Stimulated activated CD4-positive, alpha-beta T cell treated with anti-CD3 and anti-CD28 coated beads, Interleukin-1b, Interleukin-23, amount 100 ng/mL, for 1 hour (primary cell): ENCODE measurements at places on chromosomes 6 and 20.

DNA sequence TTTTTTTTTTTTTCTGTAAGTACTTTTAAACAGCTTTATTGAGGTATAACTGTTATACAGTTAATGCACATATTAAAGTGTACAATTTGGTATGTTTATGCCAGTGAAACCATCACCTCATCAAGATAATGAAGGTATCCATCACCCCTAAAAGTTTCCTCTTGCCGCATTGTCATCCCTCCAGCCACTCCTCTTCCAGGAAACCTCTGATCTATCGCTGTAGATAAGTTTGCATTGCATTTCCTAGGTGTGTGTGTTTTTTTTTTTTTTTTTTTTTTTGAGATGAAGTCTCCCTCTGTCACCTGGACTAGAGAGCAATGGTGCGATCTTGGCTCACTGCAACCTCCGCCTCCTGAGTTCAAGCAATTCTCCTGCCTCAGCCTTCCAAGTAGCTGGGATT is 3.1 kb downstream of the SLX4IP start:
- DNase-seq = no peak

- no peak for DNase-seq
Observed at GRCh38 chr6:23783901-23784300, 342.1 kb upstream of the NRSN1 start.

GRCh38 chr6:123895346-123895745 is 91.7 kb downstream of the NKAIN2 start:
- DNase-seq = no peak

- no peak for DNase-seq
Observed at GRCh38 chr20:51489611-51490010, 52.9 kb downstream of the NFATC2 start.

- no peak for DNase-seq
Observed at GRCh38 chr20:920311-920710, 4.2 kb upstream of the ANGPT4 start.

DNA sequence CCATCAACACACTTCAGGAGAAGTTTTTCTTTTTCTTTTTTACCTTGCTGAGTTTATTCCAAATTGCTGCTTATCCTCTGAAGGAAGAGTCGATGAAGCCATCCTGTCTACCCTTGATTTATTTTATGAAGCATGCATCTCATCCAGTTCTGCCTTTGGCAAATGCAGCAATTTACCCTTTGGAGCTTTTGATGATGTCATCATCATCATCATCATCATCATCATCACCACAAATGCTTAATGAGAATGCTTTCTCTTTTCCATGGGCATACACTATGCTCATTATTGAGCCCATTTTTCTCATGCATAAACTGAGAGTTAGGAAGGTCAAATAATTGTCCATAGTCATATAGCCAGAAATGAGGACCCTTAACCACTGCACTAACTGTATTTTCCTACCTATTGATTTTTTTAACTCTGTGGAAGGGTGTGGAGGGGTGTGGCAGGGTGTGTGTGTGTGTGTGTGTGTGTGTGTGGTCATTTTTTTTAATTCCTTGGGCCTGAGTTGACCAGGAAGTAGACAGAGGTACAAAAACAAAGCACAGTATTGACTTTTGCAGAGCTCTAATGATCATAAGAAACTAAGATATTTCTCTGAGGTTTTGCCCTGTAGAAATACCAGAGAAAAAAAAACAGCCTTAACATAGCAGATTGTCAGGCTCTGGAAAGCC is 82.8 kb downstream of the COL9A1 start:
- no peak for DNase-seq

GRCh38 chr6:126926926-126927325 is 191.5 kb upstream of the RSPO3 start:
- DNase-seq = no peak

GRCh38 chr6:113383701-113384100 is 473.4 kb upstream of the MARCKS start:
- no peak for DNase-seq

DNA sequence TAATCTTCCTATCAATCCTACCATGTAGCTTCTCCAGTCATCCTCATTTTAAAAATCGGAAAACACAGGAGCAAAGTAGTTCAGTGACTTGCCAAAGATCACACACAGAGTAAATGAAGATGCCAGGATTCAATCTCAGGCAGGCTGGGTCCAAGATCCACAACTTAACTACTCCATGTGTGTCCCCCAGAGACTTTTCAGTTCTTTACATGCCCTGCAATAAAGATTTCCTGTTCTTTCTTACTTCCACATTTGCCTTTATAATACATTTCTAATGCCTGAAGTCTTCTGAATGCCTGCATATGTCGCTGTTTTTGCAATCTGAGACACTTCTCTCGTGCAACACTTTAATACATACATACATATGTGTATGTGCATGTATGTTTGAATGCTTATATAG is 121.7 kb upstream of the MARCKS start:
- no peak for DNase-seq

DNA sequence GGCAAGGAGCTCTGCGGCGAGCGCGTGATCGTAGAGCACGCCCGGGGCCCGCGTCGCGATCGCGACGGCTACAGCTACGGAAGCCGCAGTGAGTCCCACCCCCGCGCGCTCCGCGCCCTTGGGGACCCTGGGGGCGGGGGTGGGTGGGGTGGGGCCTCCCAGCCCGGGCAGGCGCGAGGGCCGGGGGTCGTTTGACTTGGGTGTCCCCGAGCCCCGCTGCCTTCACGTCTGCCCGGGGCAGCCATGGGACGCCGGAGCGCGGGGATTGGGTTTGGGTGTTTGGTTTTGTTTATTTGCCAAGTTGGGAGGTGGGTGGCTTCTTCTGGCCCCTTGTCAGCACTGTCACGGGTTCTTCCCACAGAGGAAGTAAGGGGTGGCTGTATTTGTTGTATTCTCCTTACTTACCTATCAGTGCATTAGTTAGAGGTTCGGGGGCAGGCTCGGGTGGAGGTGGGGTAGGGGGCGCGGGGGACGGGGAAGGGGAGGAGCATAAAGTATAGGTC is 777 bp downstream of the SRSF6 start:
- DNase-seq = no peak

DNA sequence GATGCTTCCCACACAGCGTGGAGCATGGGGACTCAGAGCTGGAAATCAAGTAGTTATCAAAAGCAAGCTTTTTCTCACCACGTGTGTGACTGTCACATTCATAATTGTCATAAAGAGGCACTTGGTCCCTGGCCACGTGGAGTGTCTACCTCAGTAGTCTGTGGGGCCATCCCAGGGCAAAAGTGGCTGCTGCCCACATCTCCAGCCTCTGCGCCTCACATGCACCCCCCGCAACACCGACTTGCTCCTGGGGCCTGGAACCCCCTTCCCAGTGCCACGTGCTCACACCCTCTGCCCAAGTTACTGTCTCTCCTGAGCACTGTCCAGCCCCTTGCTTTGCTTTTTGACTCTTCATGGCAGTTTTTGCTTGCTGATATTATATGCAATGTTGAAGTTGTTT is 133.2 kb upstream of the SNX9 start:
- DNase-seq = no peak

DNA sequence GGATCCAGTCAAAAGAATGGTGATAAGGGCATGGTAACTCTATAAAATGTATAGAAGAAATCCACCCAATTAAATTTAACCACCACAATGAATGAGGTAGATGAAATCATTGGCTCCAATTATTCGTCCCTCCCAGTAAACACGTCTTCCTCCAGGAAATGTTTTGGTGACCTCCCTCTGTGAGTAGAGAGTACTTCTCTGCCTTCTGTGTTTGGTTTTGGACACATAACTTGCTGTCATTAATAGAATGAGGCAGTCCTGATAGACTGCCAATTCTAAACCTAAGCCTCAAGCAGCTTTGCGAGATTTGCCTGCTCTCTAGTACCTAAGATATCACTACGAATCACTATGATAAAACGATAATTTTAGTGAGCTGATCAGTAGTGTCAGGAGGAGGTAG is 632.8 kb downstream of the HDGFL1 start:
- no peak for DNase-seq

DNA sequence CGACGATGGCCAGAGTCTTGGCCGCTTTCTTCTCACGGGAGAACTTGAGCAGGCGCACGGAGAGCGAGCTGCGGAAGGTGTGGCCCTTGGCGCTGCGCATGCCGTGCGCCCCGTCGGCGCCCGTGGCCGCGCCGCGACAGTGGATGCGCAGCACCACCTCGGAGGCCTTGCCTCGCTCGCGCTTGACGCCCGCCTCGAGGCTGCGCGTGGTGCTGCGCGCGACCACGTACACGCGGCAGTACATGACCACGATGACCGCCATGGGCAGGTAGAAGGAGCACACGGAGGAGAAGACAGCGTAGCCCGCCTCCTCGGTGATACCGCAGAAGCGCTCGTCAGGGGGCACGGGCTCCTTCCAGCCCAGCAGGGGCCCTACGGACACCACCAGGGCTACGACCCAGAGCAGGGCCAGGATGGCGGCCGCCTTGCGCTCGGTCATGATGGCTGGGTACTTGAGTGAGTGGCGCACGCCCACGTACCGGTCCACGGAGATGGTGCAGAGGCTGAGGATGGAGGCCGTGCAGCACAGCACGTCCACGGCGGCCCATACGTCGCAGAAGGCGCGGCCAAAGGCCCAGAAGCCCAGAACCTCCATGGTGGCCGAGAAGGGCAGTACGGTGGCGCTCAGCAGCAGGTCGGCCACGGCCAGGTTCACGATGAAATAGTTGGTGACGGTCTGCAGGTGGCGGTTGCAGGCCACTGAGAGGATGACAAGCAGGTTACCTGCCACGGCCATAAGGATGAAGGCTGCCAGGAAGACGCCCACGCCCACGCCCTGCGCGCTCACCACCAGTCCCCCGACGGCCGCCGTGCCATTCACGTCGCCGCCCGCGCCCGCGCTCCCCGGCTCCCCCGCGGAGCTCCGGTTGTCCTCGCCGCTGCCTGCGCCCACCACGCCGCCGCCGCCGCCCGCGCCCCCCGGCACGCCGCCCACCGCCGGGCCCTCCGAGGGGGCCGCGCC is 232.8 kb upstream of the RNF24 start:
- no peak for DNase-seq

DNA sequence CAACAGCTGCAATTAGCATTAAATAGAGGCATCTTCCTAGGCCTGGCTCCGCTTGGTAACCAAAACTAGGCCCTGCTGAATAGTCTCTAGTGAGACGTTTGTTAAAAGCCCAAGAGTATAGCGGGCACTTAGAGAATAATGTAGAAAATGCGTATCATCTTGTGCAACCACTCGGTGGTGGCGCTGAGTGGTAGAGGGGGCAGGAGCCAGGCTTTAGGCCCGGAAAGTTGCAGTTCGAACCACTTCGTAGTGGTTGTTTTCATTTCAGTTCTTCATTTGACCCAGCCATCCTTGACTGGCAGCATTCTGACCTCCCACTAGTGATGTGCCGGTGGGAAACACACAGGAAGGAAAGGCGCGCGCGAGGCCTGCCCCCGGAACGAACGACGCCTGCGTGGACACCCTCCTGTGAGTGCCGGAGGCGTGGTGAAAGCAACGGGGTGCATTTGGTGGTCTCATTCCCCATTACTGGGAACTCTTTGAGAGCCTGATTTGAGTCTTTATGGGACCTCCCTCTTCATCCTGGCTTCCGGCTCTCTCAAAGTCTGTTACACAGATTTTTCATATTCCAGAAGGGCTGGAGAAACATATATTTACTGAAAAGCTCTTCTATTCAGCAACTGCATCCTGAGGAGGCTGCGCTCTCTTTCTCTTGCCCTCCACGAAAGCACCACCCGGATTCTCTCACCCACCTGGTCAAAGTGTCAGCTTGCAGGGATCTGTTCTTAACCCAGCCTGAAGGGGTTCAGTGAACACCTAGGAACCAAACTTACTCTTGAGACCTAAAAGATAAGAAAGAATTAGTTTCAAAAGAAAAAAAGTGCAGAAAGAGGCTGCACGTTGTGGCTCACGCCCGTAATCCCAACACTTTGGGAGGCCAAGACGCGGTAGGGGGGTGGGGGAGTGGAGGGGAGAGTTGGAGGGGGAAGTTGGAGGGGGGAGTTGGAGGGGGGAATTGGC is 18.2 kb downstream of the GPX5 start:
- DNase-seq = no peak

GRCh38 chr6:170092826-170093225 is 198.1 kb downstream of the DLL1 start:
- DNase-seq = no peak

- no peak for DNase-seq
Observed at GRCh38 chr6:24558516-24558915, 63.7 kb downstream of the ALDH5A1 start.

DNA sequence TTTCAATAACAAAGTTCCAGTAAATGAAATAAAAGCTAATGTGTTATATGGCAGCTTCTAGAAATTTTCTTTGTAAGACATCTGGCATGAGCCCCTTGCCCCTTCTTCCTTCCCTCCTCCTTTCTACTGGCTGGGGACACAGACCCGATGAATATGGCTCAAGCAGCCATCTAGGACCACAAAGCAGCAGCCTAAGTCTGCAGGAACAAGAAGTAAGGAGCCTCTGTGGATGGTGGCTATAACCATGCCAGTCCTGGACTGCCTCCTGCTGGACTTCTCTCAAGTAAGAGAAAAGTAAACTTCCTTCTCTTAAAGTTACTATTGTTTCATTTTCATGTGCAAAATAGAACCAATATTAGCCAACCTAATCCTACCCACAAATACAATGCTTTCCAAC is 114.9 kb upstream of the DST start:
- no peak for DNase-seq

- no peak for DNase-seq
Observed at GRCh38 chr6:112983713-112984261, 636.7 kb downstream of the RFPL4B start.

DNA sequence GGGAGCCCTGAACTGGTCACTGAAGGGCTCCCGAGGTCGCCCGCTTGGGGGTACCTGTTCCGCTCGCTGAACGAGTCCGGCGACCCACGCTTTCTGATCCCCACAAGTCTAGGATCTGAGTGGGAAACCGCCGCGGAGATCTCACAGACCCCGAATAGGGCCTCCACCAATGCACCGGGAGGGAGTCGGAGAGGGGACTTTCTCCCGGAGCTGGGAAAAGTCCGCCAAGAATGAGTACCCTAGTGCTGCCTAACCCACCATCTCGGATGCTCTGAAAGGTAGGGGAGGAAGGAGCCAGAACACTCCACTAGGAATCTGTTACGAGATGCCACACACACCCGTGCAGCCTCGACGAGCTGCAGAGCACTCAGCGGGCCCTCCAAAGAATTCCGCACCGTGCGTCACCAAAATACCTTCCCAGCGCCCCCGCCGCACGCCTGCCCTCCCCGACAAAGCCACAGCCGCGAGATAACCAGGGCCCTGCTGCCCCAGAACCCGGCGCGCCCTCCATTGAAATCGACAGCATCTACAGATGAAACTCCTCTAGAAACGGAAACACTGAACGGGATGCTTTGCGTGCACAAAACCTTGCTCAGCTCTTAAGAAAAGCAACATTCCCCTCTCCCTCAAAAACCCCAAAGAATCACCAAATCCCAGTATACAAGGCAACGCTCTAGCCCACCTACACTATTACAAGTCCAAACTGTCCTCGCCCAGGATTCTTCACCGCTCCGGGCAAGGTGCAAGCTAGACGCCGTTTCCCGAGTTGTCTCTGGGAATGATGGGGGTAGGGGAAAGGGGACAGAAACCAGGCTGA is 686 bp downstream of the COL12A1 start:
- no peak for DNase-seq

- no peak for DNase-seq
Observed at GRCh38 chr6:133315811-133316210, 74.7 kb downstream of the EYA4 start.
